OCI-M1 (cell line): ENCODE measurements at places on chromosomes 6 and 20.

DNA sequence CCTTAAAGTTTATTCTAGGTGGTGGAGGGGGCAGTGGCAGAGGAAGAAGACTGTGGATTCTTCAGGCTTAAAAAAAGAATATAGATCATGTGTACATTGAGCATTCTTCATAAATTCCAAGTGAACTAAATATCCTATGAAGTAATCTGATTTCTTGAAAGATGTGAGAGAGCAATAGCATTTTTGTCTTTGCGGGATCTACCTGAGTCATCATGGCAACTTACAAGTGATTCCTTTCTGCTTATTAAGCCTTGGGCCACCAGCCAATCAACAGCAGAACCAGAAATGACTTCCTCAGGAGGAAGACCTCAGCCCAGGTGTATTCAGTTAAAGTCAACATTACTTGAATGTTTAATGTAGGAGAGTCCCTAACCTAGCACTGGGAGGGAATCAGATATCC lies 756.9 kb downstream of the TFAP2A start:
- DNase-seq: no peak

- no peak for DNase-seq
Measured at GRCh38 chr20:22904386-22904785, 130.7 kb upstream of the SSTR4 start.

DNA sequence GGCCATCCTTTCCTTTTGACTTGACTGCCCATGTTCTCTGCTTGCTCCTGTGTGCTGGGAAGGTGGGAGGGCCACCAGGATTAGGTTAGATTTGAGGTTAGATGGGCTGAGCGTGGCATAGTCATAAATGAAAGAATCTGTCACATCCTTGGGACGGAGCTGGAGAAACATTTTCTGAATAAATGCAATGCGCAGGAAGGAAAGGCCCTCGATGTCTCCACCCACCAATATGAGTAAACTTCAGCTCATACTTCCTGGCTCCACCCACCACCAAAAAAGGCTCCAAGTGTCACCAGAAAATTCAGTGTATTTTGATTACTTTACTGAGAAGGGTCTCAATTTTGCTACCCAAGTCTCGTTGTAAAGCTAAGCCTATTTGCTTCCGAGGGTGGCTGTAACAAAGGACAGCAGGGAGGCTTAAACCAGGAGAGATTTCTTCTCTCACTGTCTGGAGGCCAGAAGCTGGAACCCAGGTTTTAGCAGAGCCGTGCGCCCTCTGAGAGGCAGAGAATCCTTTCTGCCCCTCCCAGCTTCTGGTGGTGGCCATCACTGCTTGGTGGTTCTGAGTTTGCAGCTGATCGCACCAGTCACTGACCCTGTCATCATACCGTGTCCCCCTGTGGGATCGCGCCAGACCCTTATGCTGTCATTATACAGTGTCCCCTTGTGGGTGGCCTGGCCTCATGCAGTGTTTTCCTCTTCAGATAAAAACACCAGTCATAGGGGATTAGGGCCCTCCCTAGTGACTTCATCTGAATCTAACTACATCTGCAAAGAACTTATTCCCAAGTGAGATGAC lies 137.8 kb downstream of the TTLL2 start:
- DNase-seq: no peak

GRCh38 chr20:38764567-38765318 lies 16.5 kb downstream of the ACTR5 start:
- DNase-seq: no peak

DNA sequence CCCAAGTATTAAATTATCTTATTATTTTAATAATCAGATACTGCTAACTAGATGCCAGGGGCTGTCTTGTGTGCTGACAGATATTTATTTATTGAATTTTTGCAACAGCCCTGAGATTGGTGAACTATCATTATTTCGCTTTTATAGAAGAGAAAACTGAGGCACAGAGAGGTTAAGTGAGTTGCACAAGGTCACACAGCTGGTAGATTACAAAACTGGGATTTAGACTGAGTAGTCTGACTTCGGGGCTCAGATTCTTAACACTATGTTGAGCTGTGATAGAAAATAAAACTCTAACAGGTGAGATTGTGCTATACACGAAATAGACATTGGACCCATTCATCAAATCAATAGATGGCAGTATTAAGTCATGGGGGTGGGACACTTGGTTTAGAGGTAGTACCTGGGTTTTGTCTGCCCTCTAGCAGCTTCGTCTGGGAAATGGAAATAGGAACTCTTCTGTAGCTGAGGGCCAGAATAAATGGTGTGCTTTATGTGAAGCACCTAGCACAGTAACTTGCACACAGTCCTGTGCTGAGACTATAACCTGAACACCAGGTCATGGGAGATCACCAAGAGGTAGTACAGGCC lies 113.4 kb downstream of the B3GAT2 start:
- no peak for DNase-seq

- no peak for DNase-seq
Measured at GRCh38 chr6:147711476-147711875, 203.0 kb downstream of the SAMD5 start.
